GM12864 (cell line): ENCODE measurements at places on chromosomes 5 and 9.

DNA sequence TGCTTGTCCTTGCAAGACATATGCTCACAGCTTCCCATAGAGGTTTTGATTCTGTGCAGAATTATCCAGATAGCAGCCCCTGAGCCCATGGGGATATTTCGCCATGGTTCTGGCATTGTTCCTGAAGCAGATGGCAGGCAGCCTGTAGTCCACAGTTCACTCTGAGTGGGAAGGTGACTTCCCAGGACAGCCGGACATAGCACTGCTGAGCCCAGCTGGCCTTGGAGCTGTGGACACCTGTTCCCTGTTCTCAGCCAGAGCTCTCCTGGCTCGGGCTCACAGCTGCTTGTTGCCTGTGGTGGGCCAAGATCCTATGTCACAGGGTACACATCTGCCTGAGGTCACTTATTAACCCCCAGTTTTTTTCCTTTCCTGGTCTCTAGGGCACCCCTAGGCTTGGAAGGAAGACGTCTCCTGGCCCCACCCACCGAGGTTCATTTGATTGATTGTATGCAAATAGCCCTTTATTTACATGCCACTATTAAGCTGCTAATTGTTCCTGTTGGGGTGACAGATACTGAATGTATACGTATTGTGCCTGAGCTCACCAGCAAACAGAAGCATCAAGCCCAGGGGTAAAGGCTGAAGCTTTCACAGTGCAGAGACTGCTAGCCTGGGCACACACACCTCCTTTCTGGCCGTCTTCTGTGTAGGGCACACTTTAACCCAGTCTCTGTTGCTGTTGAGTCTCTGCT, 96.6 kb upstream of the DMRT1 start:
- no peak for DNase-seq

- DNase-seq, result no peak
Observed at GRCh38 chr9:134835448-134835847, 45.2 kb upstream of the FCN2 start.

- no peak for DNase-seq
Observed at GRCh38 chr5:2909035-2909434, 157.6 kb upstream of the IRX2 start.

DNA sequence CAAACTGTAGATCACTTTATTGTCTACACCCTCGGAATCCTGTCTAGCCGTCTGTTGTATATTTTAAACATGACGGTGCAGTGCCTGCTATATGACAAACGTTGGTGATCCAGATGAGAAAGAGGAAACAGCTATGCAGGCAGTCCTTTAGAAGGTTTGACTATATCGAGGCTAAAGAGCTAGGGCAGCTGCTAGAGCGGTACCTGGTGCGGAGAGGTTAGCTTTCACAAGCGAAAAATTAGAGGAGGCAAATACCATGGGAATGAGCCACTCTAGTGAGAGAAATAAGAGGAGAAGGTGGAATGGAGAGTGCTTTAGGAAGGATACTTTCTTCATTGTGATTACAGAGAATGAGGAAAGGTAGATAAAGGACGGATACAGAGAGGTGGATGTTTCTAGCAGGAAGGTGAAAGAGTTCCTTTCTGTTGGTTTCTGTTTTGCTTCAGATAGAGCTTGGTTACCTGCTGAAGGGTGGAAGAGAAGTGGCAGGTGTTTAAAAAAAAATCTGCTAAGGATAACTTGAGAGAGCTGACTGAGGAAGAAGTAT, 959 bp upstream of the FBXL17 start:
- no peak for DNase-seq

DNA sequence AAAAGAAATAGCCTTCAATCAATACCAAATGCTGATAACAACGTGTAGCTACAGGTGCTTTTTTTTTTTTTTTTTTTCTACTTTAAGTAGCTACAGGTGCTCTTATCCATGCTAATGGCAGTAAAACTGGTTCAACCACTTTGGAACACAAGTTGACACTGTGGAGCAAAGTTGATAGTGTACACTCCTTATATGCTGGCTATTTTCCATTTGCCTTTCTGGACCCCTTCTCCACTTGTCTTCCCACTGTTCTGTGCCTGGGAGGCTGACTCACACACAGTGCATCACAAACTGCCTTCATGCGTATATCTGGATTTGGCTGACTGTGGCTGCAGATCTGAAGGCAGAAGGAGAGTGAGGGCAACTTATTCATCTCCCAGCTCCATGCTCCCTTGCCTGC, 247.9 kb downstream of the MSX2 start:
- no peak for DNase-seq

GRCh38 chr5:132808866-132809265, 4.2 kb upstream of the SOWAHA start:
- no peak for DNase-seq

DNA sequence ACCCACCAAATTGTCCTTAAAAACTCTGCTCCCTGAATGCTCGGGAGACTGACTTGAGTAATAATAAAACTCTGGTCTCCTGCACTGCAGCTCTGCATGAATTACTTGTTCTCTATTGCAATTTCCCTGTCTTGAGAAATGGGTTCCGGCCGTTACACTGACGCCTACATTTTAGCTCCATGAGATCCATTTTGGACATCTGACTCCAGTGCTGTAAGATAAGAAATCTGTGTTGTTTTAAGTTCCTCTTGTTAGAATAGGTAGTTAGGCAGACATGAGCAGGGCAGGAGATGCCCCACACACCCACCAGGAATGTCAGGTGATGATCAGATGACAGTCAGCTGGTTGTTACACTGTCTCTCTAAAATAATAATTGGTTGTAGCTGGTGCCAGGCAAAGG, 125.8 kb upstream of the SHB start:
- no peak for DNase-seq

DNA sequence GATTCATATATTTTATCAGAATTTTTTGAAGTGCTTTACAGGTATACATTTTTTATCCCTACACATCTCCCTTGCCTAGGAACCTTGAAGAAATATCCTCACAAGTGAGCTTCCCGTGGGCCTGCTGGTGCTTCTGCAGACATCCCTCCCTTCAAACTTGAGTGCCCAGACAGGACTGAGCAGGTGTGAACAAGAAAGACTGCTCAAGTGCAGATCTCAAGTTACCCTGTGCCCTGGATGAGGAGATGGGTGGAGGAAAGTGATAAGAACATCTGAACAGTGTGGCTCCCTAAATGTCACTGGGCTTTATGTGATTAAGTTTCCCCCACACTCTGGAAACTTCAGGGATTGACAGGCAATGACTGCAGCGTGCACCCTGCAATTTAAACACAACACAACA, 209.8 kb downstream of the TLE1 start:
- no peak for DNase-seq

DNA sequence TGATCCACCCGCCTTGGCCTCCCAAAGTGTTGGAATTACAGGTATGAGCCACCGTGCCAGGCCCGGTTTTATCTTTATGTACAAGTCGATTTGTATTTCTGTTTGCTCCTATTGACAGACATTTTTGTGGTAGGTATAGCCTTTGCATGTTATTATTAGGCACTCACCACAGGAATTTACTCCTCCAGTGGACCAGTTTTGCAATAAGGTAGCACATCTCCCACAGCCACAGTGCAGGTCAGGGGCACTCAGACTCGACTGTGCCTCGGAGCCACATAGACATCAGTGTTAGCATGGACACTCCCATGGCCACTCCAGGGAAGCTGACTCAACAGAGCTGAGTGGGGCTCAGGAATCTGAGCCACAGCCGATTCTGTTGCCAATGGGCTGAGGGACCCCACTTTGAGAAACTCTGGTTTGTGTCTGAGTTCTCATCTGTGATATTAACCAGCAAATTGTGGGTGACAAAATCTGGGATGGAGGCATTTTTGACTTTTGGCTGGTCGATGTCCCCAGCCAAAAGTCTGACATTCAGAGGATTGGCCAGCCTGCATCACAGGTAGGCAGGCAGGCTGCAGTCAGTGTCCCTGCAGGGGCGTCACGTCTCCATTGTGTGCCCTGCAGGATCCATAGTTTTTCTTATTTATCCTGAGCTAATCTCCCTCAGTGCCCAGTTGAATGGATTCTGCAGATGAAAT, 15.0 kb upstream of the SHB start:
- DNase-seq, result no peak

DNA sequence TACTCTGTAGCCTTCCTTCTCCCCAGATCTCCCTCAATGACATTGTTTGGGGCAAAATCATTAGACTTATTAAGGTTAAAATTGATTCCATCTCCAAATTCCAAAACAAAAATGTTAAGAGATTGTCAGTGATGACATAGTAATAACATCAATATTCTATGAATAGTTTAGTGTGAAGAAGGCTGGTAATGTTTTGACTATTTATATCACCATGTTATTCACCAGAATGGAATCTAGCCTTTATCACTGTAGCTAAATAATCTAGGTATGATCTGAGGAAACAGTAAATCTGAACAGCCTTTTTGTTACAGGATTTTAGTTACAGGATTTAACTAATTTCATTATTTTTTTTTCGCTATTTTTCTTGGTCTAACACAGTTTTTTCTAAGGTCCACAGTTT, 929 bp upstream of the PLPP6 start:
- DNase-seq, result no peak

- DNase-seq, result no peak
Observed at GRCh38 chr5:56608217-56608925, 207.0 kb upstream of the MAP3K1 start.

- no peak for DNase-seq
Observed at GRCh38 chr5:121862801-121863200, 11.1 kb downstream of the FTMT start.

DNA sequence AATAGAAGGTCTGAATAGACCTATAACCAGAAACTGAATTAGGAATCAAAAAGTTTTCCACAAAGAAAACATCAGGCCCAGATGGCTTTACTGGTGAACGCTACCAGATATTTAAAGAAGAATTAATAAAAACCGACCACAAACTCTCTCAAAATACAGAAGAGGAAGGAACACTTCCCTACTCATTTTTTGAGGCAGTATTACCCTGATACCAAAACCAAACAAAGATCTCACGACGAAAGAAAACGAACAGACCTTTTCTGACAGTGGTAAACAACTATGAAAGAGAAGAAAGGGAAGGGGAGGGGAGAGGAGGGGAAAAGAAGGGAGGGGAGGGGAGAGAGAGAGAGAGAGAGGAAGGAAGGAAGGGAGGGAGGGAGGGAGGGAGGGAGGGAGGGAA, 13.5 kb downstream of the B4GALT1 start:
- DNase-seq, result no peak

- DNase-seq, result no peak
Observed at GRCh38 chr5:136016945-136017530, 11.8 kb upstream of the TGFBI start.

GRCh38 chr9:133692364-133692985, 45.7 kb downstream of the SARDH start:
- no peak for DNase-seq

DNA sequence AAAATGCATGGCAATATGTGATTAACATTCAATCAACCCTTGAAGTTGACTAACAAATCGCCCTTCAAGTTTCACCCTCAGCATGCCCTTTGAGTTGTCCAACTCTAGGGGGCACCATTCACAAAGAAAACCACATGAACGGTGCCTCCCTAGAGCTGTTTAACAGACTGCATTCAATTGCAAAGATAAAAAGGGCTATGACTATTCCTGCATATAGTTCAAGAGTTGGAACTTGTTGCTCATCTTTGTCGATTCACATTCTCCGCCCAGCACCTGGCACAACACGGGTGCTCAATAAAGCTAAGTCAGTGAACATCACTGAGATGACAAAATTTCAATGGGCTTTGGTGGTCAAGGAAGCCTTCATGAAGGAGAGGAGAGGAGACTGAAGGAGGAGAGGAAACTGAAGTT, 69.6 kb upstream of the SLC30A5 start:
- peak; percentile 34 for DNase-seq

- DNase-seq, result peak; percentile 98
Observed at GRCh38 chr5:32312595-32313332, at the start of gene MTMR12. Gene MTMR12, minus strand, starts transcription at chr5:32312939. Its CDS starts 101 bp downstream, at chr5:32312838.

GRCh38 chr9:91991721-91992341, 41.8 kb upstream of the ROR2 start:
- DNase-seq, result no peak

DNA sequence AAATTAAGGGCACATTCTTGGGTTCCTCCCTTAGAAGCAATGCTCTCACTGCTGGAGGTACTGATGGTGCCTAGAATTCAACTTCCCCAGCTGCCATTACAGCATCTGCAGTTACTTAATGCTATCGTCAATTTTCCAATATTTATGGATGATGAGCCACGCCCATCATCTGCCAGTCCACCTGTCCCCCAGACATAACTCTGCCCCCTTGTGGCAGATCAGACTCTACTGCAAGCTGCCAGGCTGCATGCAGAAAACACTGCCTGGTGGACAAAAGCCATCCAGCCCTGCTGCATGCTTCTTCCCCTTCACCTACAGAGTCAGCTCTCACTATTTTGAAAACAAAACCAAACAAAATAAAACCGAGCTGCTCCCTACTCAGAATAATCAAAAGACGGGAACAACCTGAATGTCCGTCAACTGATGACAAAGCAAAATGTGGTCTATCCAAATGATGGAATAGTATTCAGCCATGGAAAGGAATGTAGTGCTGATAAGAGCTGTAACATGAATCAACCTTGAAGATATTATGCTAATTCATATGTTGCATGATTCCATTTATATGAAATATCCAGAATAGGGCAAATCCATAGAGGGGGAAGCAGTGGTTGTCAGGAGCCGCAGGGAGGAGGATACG, 66.4 kb downstream of the RETREG1 start:
- peak; percentile 35 for DNase-seq

DNA sequence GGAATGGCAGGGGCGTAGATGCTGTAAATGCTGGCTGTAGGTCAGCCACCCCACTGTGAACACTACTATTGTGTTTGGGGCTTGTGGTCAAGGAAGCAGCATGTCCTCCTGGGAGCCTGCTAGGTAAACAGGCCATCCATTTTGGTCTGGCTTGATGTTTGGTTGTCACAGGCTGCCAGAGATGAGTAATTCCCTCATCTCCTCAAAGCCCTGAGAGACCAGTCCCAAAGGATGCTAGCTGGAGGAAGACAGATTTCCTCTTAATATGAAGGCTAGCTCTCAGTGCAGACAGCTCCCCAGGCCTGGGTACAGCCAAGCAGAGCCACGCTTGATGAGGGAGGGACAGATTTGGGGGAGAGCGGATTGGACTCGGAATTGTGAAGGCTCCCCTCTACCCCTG, 72.5 kb upstream of the MAP1B start:
- no peak for DNase-seq

GRCh38 chr5:33470544-33470943, 29.8 kb downstream of the TARS1 start:
- DNase-seq, result no peak

DNA sequence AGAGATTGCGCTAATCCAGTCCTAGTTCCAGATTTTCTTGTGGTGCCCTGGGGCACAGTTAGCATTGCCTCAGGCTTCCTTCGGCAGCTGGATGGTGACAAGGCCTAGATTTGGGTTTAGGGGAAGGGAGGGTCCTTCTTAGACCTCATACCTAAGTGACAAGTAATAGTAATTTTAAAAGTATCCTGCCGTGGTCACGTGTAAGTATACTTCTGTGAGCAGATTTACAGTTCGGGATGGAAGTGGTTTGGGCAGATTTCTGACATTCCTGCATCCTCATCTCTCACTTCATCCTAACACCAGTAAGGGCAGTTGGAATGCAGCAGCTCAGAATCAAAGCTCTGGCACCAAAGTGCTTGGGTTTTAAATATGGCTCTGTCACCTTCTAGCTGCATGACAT, 71.6 kb downstream of the LRRC70 start:
- DNase-seq, result no peak

GRCh38 chr5:154385236-154385512, 60.6 kb upstream of the SAP30L start:
- DNase-seq, result no peak
